ENCODE measurements at places on chromosomes 4 and X. TPM values are rescaled to one million over a fixed set of nuclear protein-coding genes. Genes with fewer than 3 reads are reported as not detected.

DNA sequence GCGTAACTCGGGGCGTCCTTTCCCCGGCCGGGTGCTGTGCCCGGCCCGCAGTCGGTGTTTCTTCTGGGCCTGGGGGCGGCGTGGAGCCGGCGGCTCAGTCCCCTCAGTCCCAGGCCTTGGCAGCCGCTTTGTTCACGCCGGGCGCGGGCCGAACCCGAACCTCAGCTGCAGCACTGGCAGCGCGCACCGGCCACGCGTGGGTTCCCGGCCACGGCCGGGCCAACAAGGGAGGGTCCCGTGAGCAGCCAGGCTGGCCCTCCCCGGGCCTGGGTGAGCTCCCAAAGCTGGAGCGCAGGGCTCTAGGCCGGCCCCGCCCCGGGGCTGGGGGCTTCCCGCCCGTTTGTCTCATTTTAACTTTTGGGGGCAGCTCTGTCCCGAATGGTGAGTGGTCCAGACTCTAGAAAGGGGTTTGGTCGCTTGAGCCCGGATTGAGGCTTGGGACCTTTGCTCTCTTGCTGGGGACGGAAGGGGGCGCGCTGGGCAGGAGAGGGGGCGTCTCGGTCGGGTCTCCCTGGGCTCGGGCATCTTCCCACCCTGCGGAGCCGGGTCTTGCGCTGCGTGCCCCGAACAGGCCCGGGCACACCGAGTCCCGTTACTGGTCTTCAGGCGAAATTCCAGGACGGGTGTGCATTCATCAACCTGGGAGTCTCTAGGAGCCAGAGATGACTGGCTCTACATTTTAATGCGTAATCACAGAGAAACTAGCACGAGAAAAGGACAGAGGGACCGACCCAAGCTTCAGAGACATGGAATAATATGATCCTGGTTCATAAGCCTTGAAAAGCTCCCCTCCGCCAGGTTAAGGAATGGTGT, 177.1 kb downstream of the CBR4 start:
- H3K27ac ChIP-seq, result peak overlapping the region; percentile 39
- H3K36me3 ChIP-seq, result no peaks in the 10 kb centered on the region
- peak; percentile 80 for DNase-seq
- peaks cover 11% of the 10 kb centered on the region for H3K27me3 ChIP-seq
- H3K4me1 ChIP-seq, result no peaks in the 10 kb centered on the region

GRCh38 chr4:38730493-38730829, 52.3 kb downstream of the TLR10 start:
- no peaks in the 10 kb centered on the region for H3K36me3 ChIP-seq
- no peak for DNase-seq
- H3K27ac ChIP-seq, result no peak overlapping the region
- no peaks in the 10 kb centered on the region for H3K27me3 ChIP-seq
- H3K4me3 ChIP-seq, result no peak overlapping the region
- no peaks in the 10 kb centered on the region for H3K4me1 ChIP-seq

- no peak overlapping the region for H3K27ac ChIP-seq
- no peak overlapping the region for H3K4me3 ChIP-seq
- no peaks in the 10 kb centered on the region for H3K36me3 ChIP-seq
- peaks cover 4% of the 10 kb centered on the region for H3K4me1 ChIP-seq
These were observed 804.2 kb downstream of the CENPC start for GRCh38 chr4:66741081-66741480.

Gene CTAG1B
- total RNA-seq, result not detected

GRCh38 chrX:107272431-107272921, 66.1 kb downstream of the DNAAF6 start:
- H3K4me3 ChIP-seq, result peak overlapping the region; percentile 48
- no peak for DNase-seq
- H3K27me3 ChIP-seq, result no peaks in the 10 kb centered on the region
- H3K36me3 ChIP-seq, result no peaks in the 10 kb centered on the region
- no peaks in the 10 kb centered on the region for H3K4me1 ChIP-seq
- no peak overlapping the region for H3K27ac ChIP-seq
